ENCODE measurements at places on chromosomes 7 and 10.

DNA sequence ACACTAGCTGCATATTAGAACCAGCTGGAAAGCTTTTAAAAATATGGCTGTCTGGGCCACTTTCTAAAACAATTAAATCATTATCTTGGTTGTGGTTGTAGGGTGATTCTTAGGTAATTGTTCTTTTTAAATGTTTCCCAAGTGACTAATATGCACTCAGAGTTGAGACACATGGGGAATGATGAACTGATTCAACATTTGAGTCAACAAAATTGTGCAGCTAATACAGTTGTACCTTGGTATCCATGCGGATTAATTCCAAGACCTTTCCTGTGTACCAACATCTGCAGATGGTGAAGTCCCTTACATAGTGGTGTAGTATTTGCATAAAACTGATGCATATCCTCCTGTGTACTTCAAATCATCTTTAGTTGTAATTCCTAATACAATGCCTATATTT is 242.2 kb downstream of the ATRNL1 start:
- DNase-seq, result no peak

- DNase-seq, result no peak
These were observed 12.4 kb downstream of the BCAP29 start for GRCh38 chr7:107592361-107593024.

GRCh38 chr10:127986531-127987466 is 79.9 kb downstream of the PTPRE start:
- no peak for DNase-seq

DNA sequence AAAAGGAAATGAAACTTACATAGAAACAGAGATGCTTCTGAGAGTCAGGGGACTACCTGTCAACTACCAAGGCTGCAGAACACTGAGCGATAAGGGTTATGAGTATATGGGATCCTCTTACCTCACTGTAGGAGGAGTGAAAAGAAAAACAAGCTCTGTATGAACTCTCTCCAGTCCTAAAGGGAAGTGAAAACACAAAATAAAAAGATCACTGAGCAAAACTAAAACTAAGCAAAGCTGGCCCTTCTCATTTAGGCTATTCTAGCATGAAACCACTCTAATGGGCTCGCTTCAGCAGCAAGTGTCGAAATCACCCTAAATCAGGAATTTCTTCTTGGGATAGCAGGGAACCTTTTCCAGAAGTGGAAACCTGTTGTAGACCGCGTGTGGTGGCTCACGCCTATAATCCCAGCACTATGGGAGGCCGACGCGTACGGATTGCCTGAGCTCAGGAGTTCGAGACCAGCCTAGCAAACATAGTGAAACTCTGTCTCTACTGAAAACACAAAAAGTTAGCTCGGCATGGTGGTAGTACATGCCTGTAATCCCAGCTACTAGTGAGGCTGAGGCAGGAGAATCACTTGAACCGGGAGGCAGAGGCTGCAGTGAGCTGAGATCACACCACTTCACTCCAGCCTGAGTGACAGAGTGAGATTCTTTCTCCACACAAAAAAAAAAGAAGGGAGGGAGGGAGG is 27.0 kb downstream of the DCLRE1C start:
- no peak for DNase-seq

DNA sequence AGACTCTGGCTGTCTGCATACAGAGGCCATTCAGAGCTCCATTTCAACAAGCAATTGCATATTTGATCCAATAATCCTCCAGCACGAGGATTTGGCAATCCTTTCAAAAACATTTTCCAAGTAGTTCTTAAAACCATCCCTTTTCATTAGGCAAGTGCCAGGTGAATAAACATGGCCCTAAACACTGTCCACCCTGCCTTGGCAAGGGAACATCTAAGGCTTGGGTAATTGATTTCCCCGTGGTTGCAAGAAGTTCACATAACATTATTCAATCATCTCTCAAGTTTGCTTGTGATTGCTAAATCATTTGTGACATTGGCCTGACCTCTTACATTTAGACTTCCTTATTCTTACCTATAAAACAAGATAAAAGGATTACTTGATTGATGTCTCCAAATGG is 175.2 kb downstream of the CTTNBP2 start:
- DNase-seq, result no peak

DNA sequence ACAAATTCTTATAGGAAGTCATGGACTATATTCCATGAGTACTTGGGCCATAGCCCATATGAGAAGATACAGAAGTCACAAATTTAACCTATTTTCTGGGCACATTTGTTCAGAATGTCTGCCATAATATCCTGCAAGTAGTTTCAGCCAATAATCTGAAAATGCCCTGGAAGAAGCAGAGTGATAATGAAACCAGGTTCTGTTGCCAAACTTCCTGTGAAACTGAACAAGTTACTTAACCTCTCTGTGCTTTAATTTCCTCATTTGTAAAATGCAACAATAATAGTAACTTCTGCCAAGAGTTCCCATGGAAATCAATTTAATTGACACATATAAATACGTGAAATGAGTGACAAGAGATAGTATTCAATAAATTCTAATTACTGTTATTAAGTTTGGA is 88.8 kb downstream of the SEMA3C start:
- DNase-seq, result no peak

- no peak for DNase-seq
These were observed 154.8 kb downstream of the GRK5 start for GRCh38 chr10:119362122-119362521.

DNA sequence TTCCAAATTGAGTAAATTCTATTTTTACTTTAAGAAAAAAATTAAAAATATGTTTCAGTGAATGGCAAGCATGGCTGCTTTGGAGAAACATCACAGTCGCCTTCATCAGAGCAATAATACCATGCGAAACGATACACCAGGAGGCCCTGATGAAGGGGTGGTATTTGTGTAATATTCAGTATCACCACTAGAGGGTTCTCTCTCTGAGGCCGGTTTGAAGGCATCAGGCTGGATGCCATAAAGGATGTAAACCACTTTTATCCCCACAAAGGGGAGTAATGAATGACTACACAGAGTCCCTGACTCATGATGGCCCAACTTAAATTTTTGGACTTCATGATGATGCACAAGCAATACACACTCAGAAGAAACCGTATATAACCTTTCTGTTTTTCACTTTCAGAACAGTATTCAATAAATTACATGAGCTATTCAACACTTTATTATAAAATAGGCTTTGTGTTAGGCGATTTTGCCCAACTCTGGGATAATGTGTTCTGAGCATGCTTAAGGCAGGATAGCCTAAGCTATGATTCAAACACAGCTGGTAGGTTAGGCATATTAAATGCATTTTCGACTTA is 95.5 kb downstream of the PPP1R17 start:
- no peak for DNase-seq

GRCh38 chr7:17299483-17299991 is 1.1 kb downstream of the AHR start:
- DNase-seq, result no peak

- DNase-seq, result no peak
These were observed 3.2 kb downstream of the HOXA5 start for GRCh38 chr7:27140126-27140857.

- no peak for DNase-seq
These were observed 10.2 kb downstream of the APBB1IP start for GRCh38 chr10:26448292-26448691.

- no peak for DNase-seq
These were observed 215.9 kb upstream of the C7orf33 start for GRCh38 chr7:148374396-148375259.

GRCh38 chr7:156034397-156034796 is 222.1 kb upstream of the SHH start:
- no peak for DNase-seq

GRCh38 chr10:15448598-15448997 is 77.5 kb upstream of the FAM171A1 start:
- DNase-seq, result no peak

GRCh38 chr10:78830976-78831375 is 237.8 kb upstream of the ZMIZ1 start:
- DNase-seq, result no peak

DNA sequence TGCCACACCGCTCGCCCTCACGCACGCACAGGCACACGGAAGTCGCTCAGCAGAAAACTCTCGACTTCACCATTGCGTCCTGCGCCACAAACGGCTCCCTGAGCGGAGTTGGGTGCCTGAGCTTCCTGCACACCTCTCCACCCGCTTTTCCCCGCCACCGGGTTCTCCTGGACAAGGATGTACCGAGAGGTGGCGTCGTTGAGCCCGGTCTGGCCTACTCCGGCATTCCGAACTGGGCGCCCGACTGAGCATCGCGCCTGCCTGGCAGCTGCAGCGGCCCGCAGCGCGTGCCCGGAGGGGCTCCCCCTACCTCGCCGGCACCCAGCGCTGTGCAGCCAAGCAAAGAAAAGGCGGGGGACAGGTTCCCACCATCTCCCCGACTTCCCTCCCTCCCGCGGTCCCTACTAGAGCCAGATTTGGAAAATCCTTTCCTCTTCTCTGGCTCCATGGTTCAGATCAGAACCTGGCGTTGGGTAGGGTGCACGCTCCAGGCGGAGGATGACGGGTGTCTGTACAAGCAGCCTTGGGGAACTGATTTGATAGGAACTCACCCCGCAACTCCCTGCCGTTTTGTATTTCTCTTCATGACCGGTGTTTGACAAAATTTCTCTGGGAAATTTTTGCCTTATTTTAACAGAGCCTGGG is 1.7 kb downstream of the SORCS3 start:
- DNase-seq, result no peak

DNA sequence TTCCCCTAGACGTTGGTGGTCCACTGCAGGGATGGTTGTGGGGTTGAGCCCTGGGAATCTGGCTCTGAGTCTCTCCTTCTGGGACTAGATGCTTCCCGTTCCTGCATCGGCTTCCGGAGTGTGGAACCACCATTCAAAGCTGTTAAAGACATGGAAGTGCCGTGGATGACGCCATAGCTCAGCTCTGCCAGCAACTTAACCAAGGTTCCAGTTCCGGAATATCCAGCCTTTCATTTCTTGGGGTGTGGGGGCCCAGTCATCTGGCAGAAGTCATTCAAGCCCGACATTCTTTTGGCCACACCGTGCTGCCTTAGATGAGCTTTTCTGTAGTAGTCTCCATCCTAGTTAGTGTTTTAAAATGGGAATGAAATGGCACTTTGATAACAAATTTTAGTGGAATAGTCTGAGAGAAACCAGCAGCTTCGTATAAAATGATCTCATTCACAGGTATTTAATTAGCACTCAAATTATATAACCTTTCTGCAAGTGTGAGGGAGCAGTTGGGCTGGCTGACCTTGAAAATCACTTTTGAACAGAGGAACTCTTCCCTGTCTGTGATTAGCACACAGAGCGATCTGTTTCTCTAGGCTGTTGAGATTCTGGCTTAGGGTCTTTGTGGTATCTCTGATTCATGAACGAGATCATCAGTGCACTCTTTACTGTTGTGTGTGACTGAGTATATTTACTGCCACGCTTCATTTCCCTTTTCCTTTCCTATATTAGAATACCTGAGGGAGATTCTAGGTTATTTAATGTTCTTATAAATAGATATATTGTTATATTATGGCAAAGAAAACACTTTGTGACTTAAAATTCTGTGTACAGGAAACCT is 19.9 kb downstream of the LMTK2 start:
- no peak for DNase-seq

DNA sequence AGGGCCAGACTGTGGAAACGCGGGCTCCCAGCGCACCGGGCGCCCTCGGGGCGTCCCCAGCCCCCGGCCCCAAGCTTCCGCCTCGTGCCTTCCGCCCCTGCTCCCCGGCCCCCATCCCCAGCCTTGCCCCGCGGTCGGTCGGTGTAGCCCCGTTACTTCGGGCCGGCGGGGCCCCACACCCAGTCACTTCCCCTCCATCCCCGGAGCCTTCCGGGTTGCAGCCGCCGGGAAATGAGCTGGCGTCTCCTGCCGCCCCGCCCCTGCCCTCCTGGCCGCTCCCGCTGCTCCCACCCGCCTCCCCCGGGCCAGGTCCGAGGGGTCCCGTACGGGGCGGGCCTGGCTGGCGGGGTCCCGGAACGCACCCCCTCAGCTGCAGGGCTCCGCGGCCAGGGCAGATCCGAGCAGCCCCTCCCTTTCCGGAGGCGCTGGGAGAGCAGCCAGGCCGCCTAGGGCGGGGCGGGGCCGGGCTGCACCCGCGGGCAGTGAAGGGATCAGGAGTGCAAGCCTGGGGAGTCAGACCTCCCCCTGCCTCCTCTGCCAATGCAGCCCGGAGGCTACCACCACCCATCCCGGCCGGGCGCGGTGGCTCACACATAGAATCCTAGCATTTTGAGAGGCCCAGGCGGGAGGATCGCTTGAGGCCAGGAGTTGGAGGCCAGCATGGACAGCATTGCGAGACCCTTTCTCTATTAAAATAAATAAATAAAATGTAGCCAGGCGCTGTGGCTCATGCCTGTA is 709 bp downstream of the ARPC1B start:
- DNase-seq, result peak; percentile 50

DNA sequence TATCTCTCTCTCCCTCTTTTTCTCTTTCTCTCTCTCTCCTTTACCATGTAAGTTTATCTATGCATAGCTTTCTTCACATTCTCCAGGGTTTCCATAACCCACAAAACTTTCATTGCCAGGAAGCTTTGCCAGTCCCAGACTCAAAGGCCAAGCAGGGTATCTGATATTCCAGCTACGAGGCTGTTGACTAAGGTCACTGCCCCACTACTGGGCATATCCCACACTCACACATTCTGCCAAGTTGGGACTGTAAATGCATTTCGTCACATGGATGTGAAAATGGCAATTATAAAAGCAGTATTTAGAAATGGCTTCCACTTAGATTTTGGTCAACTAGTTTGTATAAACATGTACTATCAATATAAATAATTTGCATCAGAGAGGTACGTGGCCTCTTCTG is 43.3 kb upstream of the SEPTIN7 start:
- DNase-seq, result no peak

- no peak for DNase-seq
These were observed 36.5 kb upstream of the AP5Z1 start for GRCh38 chr7:4738711-4739527.

DNA sequence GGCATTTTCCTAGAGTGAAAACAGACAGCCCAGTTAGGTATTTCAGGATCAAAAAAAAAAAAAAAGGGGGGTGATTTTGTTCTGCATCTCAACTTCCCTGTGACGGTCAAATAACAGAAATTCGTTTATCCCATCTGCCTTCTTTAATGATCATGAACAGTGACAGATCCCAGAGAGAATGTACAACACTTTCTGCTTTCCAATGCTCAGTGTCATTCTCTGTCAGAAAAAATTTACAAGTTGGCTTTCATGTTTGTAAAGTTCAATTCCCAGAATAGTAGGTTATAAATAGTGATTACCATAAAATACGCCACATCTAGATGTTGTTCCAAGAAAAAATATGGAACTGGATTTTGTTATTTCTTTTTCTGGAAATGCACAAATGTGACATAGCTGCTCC is 1013.2 kb upstream of the PHF14 start:
- DNase-seq, result no peak

GRCh38 chr10:62471711-62472110 is 97.5 kb downstream of the ZNF365 start:
- DNase-seq, result no peak

- no peak for DNase-seq
These were observed 18.7 kb downstream of the MIOS start for GRCh38 chr7:7585241-7585928.

Measured in activated T-helper 1 cell treated with anti-CD3 and anti-CD28 coated beads, Interleukin-2, amount 50 U/mL, for 16 hours (primary cell).